Right atrium auricular region (tissue), 2 donors: ENCODE measurements at places on chromosomes 16 and 17. TPM values are rescaled to one million over a fixed set of nuclear protein-coding genes. Genes with fewer than 3 reads are reported as not detected.

- H3K36me3 ChIP-seq, result no peaks in the 10 kb centered on the region
- no peaks in the 10 kb centered on the region for H3K27me3 ChIP-seq
- no peak overlapping the region for H3K4me3 ChIP-seq
- H3K27ac ChIP-seq, result no peak overlapping the region
- no peak for DNase-seq
Observed at GRCh38 chr16:14131774-14132695, 60.9 kb downstream of the MRTFB start.

DNA sequence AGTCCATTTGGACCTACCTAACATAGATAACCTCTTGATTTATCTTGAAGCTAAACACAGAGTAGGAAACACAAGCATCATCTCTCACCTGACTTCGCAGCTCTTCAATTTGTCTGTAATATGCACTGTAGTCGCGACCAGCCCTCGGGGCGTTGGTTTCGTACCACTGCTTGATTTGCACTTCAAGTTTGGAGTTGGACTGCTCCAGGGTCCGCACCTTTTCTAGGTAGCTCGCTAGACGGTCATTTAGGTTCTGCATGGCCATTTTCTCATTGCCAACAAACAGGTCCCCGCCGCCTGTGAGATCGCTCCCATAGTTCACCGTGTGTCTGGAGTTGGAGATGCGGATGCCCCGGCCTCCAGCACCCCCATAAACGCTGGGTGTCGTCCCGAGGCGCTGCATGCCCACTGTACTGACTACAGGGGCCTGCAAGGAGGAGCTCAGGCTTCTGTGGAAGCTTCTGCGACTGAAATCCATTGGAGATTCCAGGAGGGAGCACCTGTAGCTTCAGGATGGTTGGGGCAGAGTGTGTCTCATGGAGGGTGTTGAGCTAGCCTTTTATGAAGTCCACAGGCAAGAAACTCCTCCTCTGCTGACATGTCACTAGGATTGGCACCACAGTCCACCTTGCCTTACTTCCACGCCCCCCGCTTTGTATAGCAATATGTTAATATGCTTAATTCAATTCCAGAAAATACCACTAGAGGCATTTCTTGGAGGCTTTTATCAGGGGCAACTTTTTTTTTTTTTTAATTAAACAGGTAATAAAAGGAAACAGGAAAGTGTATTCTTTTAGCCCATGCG is at the start of gene KRT20:
KRT20 (minus strand) TSS at position 535 of the 805 bp plus-strand sequence; CDS start at position 478, 57 bp downstream.
- DNase-seq, result no peak
- no peaks in the 10 kb centered on the region for H3K36me3 ChIP-seq
- no peak within 1 kb of the TSS for H3K4me3 ChIP-seq
- no peaks in the 10 kb centered on the region for H3K27me3 ChIP-seq
- no peak within 1 kb of the TSS for H3K27ac ChIP-seq
- H3K4me1 ChIP-seq, result no peaks in the 10 kb centered on the region

Gene HLF
- total RNA-seq, result 36.9 TPM

Gene CDH13
- 75.4 TPM for total RNA-seq

Gene TP53TG3C
- total RNA-seq, result not detected
